ENCODE measurements at places on chromosomes 2 and 18.

DNA sequence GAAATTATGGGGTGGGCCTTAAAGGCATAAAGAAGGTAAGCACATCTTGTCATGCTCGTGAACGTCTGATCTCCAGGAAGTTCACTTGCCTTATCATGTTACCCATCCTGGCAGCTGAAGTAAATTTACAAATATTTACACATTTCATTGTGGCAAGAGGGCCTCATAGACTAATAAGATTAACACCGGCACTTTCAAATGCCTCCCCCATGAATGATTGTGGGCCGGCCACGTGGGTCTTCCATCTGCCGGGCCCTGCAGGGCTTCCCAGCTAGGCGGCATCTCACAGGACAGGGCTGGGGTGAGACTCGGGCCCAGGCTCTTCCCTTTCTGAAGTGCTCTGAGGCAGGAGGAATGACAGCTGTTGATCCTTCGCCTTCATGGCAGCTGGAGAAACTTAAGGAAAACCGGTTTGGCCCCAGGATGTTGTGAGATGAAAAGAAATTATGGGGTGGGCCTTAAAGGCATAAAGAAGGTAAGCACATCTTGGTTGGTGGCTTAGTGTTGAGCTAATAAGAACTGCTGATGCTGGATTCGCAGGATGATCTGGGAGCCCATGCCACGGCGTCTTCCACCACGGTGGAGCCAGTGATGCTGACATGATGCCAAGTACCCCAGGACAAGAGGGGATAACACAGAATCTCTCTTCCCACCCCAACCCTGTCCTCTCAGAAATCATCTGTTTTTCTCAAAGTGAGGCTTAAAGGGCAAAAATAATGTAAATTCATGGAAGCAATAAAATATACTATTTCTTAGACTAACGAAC, 176.3 kb downstream of the SEPTIN10 start:
- DNase-seq = no peak

- DNase-seq = no peak
These were observed 98.3 kb downstream of the ZNF804A start for GRCh38 chr2:184696644-184697043.

- DNase-seq = no peak
These were observed 684.4 kb upstream of the SYT4 start for GRCh38 chr18:43961722-43962121.

- DNase-seq = no peak
These were observed 7.6 kb upstream of the AGFG1 start for GRCh38 chr2:227464361-227464760.

- no peak for DNase-seq
These were observed 26.5 kb downstream of the SLC16A14 start for GRCh38 chr2:230042195-230042594.

DNA sequence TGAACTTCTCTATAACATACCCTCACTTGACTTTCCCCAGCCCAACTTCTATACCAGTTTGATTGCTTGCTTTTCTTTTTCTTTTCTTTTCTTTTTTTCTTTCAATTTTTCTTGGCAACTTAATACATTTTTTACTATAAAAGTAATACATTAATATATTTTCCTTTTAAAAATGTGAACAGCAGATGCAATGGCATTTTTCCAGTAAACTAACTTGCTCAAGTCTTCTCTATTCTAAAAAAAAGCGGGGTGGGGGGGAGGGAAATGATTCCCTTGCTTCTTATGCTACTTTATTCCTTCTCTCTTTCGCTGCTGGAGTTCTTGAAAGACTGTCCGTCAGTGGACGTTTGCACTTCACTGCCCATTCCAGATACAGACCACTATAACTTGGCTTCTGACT, 70.5 kb downstream of the RBMS1 start:
- no peak for DNase-seq

DNA sequence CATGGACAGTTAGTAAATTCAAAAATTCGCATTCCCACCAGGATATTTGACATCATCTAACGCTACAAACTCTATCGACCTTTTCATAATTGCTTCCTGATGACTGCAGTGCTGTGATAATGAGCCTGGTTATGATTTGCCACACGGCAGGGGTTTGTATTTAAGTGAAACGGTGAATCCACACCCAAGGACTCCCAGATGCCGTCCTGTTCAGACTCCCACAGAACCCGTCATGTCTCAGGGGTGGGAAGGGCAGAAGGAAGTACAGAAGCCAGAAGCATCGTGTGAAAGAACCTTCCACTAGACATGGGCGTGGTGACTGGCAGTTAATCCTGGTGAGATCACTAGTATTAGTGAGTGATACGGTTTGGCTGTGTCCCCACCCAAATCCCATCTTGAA, 91.2 kb upstream of the TMEM18 start:
- DNase-seq = no peak

DNA sequence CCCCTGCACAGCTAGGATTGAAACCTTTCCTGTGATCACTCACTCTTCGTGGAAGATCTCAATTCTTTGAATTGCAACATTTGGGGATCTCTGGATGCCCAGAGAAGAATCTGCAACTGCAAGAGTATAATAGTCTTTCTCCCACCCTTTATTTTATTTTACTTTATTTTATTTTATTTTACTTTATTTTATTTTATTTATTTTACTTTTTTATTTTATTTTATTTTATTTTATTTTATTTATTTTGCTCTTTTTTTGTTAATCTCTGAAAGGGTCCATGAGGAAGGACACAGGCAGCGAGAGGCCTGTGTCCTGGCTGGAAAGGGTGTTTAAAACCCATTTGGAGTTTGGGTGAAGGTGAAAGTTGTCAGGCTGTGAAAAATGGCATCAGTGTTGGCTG, 181.4 kb downstream of the TMEM182 start:
- DNase-seq = no peak

DNA sequence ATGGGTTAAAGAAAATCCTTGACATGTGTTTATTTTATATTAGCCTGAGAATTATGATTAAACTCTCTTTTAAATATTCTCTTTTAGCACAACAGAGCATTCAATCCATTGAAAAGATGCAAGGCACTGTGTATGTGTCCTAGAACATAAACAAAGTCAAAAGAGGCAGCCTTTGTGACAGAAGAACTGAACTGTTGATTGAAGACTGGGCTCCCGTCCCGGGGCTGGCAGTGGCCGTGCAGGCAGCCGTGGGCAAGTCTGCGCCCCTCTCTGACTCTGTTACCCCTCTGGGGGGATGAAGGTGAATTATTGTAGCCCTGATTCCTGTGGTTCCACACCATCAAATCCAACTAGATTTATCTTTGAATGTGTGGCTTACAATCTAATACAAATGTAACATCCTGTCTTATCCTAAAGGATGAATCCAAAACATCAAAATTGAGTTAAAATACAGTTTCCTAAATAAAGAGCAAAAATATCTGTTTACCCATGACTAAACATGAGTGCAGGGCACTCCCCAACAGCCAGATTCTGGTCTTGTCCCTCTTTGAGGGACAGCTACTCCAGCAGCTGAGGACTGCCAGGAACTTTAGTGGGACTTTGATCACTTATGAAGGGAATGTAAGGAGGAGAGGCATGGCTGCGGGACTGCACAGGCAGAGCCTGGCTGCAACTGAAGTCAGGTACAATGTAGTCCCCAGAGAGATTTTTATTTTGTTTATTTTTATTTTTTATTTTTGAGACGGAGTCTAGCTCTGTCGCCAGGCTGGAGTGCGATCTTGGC, 37.3 kb upstream of the SH3BP4 start:
- DNase-seq = no peak

DNA sequence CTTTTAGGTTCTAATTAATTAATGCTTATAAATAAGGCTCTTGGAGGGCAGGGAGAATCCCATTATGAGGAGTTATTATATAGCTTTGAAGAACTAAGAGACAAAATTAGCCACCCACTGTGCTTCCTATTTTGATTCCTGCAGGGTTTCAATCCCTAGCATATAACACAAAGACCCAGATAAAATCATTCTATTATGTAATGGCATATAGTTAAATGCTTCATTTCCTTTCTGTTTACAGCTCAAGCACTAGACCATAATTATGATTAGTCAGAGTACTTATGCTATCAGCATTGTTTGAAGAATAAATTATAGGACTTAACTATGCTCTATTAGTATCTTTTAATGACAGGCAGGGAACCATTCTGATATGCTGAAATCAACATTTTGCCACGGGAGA, 9.1 kb downstream of the GPR155 start:
- peak; percentile 80 for DNase-seq

GRCh38 chr18:68979737-68980136, 181.9 kb downstream of the CCDC102B start:
- DNase-seq = no peak

DNA sequence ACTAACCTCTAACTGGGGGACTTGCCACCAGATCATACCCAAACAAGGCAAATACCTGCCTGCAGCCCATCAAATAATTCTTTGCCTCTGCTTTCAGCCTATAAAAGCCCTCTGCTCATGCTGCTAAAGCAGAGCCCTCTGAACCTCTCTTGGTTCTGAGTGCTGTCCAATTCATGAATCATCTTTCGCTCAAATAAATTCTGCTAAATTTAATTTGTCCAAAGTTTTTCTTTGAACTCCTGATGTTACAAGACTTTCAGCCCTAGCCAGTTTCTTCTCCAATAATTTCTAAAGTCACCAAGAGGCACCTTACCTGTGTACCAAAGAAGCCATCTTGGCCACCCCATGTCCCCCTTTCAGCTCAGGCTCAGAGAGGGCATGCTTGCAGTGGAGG, 72.0 kb downstream of the MRO start:
- DNase-seq = no peak

DNA sequence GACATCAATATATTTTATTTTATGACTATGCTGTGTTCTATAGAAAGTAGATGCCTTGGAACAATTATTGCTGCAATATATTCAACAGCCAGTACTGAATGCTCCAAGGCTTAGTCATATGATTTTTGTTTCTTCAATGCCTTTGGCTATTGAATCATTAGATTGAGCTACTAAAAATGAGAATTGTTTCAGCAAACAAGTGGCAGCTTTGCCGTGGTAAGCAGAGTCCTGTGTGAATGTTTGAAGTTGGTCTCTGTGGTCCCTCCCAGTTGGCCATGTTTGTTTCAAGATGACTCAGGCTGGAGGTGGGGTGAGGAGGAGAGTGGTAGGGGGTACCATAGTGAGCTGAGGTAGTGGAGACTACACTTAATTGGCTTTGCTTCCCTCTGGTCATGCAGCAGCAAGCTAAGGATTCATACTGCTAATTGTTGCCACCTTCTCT, 198.6 kb upstream of the EPAS1 start:
- DNase-seq = no peak

DNA sequence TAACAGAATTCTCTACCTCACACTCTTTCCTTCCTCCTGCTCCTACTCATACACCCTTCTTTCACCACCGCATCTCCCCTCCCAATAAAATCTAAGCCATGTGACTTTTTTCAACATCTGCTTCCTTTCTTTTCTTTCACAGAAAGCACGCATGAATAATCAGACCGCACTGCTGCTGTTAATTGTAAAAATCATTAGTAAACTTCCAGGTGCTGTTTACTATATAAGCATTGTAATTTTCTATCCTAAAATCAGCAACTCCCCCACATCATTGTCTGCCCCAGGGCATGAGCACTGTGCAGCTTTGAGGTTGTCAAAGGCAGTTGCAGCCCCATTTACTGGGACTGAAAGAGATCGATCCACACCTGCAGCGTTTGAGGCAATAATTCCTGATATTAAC, 782.6 kb upstream of the ID2 start:
- peak; percentile 19 for DNase-seq

- no peak for DNase-seq
These were observed 5.8 kb upstream of the PTPN4 start for GRCh38 chr2:119753930-119754321.

DNA sequence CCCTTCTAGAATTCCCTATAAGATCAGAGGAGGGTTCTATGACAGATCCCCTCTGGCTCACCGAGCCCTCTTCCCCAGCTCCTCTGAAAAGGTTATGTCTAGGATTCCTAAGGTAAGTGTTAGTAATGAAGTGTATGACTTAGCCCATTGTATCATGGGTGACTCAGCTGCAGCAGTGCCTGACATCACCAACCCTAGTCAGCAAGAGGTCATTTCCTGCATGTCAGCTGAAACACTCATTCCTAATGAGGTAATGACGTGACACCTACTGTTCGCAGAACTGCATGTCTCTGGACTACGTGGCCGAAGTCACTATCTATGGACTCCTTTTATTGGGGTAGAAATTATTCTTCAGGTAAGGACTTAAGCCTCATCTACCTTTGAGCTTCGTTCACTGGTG, 196.1 kb upstream of the MYT1L start:
- DNase-seq = no peak

- no peak for DNase-seq
These were observed 263.4 kb downstream of the ASXL3 start for GRCh38 chr18:33841221-33841967.

GRCh38 chr18:38221476-38222100, 656.0 kb upstream of the CELF4 start:
- DNase-seq = peak; percentile 37

DNA sequence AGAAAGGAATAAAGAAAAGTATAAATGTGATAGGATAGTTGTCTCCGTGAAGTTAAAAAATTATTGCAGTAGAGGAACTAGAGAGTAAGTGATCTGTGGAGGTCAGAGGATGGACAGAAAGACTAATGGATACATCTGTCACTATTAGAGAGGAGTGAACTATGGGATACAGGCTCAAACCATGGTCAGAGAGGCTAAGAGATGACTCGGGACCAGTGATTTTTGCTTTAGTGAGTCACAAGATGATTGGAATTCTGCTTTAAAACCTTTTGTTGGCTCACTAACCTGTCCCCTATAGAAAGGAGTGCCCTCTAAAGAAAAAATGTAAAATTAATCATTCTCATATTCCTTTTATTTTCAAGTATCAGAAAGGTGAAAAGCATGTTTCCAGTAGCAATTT, 30.3 kb downstream of the ALMS1 start:
- DNase-seq = no peak

DNA sequence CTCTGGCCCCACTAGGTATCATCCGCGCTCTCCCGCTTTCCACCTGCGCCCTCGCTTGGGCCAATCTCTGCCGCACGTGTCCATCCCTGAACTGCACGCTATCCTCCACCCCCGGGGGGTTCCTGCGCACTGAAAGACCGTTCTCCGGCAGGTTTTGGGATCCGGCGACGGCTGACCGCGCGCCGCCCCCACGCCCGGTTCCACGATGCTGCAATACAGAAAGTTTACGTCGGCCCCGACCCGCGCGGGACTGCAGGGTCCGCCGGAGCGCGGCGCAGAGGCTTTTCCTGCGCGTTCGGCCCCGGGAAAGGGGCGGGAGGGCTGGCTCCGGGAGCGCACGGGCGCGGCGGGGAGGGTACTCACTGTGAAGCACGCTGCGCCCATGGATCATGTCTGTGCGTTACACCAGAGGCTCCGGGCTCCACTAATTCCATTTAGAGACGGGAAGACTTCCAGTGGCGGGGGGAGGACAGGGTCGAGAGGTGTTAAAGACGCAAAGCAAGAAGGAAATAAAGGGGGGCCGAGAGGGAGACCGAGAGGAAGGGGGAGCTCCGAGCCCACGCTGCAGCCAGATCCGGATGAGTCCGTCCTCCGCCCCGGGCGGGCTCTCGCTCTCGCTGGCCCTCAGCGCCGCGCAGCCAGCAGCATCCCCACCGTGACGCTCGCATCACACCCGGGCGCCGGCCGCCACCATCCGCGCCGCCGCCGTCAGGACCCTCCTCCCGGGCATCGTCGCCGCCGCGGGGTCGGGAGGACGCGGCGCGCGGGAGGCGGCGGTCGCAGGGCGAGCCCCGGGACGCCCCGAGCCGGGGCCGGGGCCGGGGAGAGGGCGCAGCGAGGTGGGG, 664 bp downstream of the NETO1 start:
- no peak for DNase-seq

GRCh38 chr2:180411661-180412060, 404.6 kb upstream of the CWC22 start:
- no peak for DNase-seq

Data from NCI-H1436 treated with DMSO at 0.1 percent for 48 hours (cell line).